SK-N-DZ (cell line): ENCODE measurements at places on chromosomes 7 and 10.

DNA sequence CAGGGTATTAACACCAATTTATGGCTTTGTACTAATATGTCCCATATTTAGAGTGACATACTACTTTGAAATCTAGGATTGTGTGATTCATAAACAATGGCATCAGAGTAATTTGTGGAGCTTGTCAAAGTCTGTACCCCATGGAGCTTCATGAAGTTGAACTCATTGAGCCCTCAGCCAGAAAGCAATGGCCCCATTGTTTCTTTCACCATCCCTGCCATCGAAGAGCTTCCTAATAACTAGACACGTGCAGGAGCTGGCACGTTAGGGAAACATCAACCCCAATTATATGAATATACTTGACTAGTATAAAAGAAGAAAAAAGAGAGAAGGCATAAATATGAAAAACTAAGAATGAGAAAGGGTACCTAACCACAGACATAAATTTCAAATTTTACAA, 206.6 kb downstream of the CXCL12 start:
- DNase-seq: no peak

DNA sequence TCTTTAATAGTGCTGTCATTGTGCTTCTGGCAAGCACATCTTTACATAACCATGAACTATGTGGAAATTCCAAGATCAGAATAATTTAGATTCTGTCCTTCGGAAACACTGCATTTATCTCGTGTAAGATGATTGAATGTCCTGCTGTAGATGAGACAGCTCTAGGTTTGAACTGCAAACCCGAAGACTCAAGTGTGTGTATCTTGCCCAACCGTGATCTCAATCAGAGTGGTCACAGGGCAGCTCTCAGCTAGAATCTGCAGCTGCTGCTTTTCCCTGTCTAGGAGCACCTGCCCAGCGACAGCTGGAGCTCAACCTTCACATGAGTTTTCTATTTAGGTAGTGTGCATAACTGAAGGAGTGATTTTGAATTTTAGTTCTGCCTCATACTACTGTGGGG, 17.5 kb upstream of the KIF20B start:
- peak; percentile 12 for DNase-seq

DNA sequence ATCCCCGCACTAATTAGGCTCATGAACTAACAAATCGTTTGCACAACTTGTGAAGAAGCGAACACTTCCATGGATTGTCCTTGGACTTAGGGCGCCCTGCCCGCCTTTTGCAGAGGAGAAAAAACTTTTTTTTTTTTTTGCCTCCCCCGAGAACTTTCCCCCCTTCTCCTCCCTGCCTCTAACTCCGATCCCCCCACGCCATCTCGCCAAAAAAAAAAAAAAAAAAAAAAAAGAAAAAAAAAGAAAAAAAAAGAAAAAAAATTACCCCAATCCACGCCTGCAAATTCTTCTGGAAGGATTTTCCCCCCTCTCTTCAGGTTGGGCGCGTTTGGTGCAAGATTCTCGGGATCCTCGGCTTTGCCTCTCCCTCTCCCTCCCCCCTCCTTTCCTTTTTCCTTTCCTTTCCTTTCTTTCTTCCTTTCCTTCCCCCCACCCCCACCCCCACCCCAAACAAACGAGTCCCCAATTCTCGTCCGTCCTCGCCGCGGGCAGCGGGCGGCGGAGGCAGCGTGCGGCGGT, at the start of gene EMX2:
Gene EMX2 (plus strand): TSS at position 41 of the 519 bp plus-strand sequence. CDS start 522 bp downstream, outside the sequence.
- DNase-seq: no peak

GRCh38 chr10:100067466-100067865, 14.2 kb downstream of the CPN1 start:
- DNase-seq: no peak

GRCh38 chr7:4861227-4861626, 603 bp downstream of the PAPOLB start:
- no peak for DNase-seq

GRCh38 chr7:80428161-80429054, 83.5 kb downstream of the GNAT3 start:
- DNase-seq: peak; percentile 74

DNA sequence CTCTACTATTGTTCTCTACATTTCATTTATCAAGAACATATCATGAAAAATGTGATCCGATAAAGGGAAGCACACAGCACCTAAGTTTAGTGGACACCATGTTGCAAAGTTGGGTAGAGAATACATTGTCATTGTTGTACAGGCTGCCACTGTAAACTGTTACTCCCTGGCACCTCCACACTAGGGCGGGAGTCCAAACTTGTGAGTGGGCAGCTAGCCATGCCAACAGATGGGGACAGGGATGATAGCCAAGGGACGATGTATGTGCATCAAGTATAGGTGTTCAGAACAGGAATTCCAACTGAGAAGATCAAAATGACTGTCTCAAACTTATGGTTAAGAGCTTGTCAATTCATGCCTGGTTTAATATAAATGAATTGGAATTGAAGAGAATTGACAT, 31.1 kb upstream of the COMMD3 start:
- no peak for DNase-seq
